Cerebellum (tissue), 4 donors: ENCODE measurements at places on chromosomes 5 and 9.
A peak's percentile ranks its signal among the peaks of the same experiment; 100 is the strongest.

- peak; percentile 5 for DNase-seq
Observed at GRCh38 chr5:152607401-152608160, 202.5 kb upstream of the NMUR2 start.

DNA sequence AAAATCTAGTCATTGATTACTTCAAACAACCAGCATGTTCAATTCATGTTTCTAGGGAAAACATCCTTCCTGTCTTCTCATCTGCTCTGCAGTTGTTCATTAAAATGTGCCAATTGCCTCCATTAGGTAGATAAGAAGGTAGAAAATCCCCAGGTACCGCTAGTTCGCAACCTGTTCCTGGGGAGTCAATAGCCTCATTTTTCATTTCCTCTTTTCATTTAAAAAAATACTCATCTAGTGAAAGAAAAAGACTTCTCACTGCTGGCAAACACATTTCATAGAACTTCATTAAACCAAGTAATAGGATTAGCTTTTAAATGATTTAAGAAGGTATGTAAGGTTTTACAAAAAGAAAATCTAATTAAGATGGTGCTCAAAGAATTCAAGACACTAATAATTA lies 113.3 kb downstream of the MARCHF11 start:
- DNase-seq, result no peak

DNA sequence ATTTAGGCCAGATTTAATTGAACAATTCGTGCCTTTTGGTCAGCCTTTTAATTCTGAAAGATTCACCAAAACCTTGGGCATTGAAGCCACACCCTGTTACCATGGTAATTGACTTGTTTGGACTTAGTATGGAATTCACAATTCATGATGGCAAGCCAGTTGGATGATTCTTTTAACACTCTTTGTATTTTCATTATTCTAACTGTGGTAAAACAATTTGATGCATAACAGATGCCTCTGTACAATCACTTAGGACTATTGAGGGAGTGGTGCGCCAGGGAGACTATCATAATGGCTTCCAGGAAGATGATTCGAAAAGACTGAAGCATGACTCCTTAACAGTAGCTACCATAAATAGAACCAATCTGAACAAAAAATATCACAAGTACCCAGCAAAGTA lies 381.1 kb upstream of the ADAMTS16 start:
- DNase-seq, result no peak

- DNase-seq, result peak; percentile 77
Observed at GRCh38 chr9:116550696-116551436, 136.2 kb upstream of the TRIM32 start.

- DNase-seq, result no peak
Observed at GRCh38 chr5:93054424-93055163, 526.4 kb downstream of the NR2F1-AS1 start.

DNA sequence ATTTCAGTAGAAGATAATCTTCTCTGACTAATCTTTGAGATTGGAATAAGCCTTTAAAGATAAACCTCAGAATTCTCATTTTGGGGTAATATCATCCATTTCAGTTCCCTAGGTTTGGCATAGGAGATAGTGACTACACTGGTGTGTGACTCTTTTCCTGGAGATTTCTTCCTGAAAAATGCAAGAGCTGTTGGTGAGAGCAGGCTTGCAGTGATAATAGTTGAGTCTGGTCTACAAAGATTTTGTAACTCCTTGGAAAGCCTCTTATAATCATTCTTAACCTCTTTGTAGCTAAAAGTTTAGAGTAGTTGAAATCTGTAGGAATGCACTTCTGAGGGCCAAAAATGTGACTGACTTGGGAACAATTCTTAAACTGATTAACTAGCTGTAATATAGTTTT lies 23.4 kb downstream of the RANBP17 start:
- no peak for DNase-seq

- DNase-seq, result no peak
Observed at GRCh38 chr9:128392302-128393144, 21.3 kb downstream of the URM1 start.
